CD4-positive, alpha-beta T cell treated with Interleukin-15 for 4 hours (primary cell): ENCODE measurements at places on chromosomes 11 and 22.

GRCh38 chr11:95466416-95466815, 235.4 kb upstream of the SESN3 start:
- no peak for DNase-seq

GRCh38 chr11:8268530-8269400, 5.1 kb upstream of the LMO1 start:
- DNase-seq: no peak

GRCh38 chr11:113106507-113106906, 145.3 kb downstream of the NCAM1 start:
- no peak for DNase-seq

GRCh38 chr11:113729456-113729855, 23.3 kb upstream of the TMPRSS5 start:
- DNase-seq: no peak

DNA sequence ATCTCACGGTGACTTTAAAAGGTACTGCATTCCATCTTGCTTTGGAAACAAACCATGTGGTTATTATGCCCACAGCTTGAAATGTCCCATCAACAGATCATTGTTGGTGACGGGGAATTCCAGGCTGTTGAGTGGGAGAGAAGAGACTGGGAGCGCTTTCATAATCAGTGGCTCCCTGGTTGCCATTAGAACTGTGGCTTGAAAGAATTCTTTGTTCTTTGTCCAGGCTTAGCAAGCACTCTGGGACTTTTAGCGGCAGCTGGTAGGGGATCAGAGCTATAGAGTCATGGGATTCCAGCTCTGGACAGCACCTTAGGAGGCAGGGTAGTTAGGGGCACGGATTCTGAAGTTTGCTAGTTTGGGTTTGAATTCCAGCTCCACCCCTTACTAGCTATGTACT, 22.0 kb downstream of the MMP20 start:
- DNase-seq: no peak

DNA sequence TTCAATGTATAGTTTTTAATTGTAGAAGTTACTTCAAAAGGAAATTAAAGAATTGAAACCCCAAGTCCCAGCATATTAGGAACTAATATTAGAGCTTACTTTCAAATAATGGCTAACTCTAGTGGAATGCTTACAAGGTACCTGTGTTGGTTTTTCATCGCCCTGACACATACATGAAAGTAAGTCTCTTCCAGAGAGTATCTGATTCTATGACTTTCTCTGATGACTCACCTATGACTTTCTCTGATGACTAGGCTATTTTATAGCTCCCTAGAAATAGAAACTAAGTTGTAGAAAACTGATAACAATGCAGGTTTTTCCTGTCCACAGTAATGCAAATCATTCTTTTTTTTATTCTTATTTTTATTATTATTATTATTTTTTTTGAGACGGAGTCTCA, 33.6 kb upstream of the MMP7 start:
- no peak for DNase-seq
